Esophagus squamous epithelium (tissue), 5 donors: ENCODE measurements at places on chromosomes 12 and 14.

DNA sequence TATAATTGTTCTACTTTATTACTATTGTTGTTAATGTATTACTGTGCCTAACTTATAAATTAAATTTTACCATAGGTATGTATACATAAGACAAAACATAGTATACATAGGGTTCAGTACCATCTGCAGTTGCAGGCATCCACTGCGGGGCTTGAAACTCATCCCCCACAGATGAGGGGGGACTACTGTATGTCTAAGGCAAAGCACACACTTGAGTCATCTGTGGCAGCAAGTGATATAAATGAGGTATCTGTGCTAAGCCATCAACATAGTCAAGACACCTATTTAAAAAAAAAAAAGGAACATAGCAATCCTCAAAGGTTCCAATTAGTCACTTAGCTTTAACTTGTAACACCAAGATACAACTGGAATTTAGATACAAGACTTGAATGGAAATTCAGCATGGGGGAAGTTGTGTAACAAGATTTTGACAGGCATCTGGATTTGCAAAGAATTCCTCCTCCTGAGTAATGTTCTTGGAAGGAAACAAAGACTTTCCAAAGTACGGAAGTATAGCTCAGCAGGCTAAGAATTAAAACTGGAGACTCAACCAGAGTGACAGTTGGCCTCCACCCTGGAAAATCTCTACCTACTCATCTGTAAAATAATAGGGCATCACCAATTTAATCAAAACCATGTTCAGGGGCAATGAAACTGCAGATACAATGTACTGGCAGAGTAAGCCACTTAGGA, 14.9 kb downstream of the DCAF5 start:
- no peak for DNase-seq

DNA sequence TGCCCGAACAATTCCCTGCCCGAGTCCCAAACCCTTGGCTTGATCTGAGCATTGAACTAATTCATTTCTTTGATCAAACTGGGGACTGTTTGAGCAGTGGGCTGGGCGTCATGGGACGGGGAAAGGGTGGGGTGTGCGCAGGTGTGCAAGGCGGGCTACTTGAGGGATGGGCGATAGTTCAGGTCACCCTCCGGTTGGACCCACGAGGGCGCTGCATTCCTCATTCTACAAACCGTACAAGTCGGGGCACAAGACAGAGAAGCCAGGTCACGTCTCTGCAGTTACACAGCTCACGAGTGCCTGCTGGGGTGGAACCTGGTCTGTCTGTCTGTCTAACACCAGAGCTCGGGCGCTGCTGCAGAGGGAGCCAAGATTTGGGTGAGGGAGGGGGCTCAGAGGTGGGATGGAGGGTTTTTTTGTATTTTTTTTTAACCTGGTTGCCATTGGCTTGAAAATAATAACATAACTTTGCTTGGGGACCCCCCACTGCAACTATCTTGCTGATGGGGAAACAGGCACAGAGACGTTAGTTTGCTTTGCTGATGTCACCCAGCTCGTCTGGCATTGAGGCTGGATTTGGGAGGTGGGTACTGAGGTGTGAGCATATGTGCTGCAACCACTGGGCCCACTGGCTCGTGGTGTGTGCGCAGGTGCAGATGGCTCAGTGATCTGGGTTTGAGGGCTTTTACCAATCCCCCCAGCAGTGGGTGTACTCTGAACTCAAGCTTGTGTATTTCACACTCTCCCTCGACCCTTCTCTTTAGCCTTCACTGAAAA, 7.6 kb upstream of the RTL1 start:
- DNase-seq = no peak

GRCh38 chr12:83027021-83027723, 340.5 kb downstream of the TMTC2 start:
- no peak for DNase-seq

GRCh38 chr12:93043192-93043876, 114.2 kb upstream of the EEA1 start:
- DNase-seq = no peak

- DNase-seq = no peak
Observed at GRCh38 chr12:60279221-60279620, 683.4 kb downstream of the SLC16A7 start.

DNA sequence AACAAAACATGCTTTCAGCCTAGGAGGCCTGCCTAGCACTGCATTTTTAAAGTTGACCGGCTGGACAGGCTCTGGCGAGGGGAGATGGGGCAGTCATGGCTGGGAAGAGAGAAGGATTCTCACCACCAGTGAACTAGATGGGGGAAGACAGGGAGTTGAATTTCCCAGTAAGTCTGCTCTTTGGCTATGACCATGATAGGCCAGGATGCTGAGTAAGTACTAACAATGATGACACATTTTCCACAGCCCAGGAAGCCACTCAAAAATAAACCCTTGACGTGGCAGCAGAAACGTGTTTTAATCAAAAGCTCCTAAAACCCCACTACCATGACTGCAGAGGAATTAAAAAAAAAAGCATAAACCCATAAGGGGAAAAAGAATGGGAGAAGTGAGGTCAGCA, 19.0 kb downstream of the KCTD10 start:
- no peak for DNase-seq

DNA sequence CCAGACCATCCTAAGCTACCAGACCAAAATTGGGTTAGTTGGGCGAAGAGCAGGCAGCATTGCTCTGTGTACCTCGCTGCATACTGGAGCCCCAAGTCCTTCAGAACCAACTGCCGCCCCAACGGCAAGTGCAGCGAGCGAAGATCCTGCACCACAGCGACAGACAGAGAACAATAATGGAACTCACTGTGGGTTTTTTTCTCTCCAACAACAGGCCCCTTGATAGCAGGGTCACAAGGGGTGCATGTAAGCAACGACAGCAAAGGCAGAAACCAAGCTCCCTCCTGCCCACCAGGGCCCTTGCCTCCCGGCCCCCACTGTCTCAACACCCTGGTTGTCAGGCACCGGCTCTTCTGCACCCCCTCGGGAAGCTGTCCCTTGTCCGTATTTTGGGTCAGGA, 39.0 kb downstream of the RNF34 start:
- DNase-seq = no peak

GRCh38 chr14:86915406-86915805, 1077.6 kb downstream of the GALC start:
- DNase-seq = no peak

DNA sequence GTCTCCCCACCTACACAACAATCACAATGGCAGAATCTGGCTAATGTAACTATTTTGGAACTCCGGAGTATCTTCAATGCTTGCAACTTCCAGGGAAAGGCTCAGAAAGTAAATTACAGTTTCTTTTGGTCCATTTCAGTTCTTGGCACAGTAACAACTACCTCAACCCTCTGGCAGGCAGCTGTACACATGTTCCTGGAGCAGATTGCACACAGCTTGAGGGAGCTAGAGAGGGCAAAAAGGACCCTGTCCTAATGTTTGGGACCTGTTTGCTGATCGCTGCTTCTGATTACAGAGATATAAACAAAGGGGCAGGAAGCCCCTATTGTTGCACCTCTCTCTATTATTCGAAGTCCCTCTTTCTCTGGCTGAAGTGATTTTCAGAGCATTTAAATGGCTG, 35.2 kb upstream of the SLC38A1 start:
- DNase-seq = no peak

DNA sequence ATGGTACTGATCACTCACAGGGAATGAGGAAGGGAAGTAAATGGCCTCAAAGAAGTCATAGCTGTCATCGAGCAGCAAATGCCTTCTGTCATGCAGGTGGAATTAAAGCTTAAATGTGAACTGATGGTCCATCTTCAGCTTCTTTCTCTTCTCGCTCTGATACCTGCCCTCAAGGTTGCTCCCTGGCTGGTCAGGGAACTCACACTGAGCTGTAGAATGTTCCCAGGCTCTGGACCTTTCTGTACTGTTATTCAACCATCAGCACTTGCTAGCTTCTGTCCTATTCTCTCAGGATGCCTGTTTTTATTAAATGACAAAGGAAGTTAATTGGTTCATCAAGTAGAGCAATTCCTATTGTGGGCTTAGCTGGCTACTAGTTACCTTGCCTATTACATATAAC, 463.8 kb downstream of the APAF1 start:
- DNase-seq = no peak

- no peak for DNase-seq
Observed at GRCh38 chr12:1706632-1706980, 15.7 kb downstream of the ADIPOR2 start.

DNA sequence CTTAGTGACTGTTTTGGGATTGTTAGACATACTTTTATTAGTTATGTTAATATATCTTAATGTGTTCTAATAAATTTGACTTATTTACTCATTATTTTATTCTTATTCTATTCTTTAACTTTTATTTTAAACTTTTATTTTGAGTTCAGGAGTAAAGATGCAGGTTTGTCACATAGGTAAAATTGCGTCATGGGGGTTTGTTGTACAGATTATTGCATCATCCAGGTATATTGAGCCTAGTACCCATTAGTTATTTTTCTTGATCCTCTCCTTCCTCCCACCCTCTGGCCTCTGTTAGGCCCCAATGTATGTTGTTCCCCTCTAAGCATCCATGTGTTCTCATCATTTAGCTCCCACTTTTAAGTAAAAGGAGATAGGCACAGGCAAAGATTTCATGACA, 495.5 kb downstream of the MDGA2 start:
- no peak for DNase-seq

- no peak for DNase-seq
Observed at GRCh38 chr14:59688224-59689170, 111.9 kb upstream of the CCDC175 start.

DNA sequence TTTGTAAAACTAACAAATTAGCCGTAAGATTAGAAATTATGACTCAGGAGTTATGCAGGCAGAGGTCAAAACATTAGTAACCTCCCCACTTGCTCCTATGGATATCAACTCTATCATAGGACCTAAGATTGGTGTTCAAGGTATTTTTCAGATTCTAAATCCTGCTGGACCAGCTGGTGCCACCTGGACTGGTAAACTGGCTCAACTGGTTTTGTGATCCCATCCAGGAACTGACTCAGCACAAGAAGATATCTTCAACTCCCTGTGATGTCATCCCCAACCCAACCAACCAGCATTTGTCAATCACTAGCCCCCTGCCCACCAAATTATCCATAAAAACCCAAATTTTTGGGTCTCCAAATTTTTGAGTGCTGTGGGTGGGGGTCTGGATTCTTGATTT, 98.1 kb upstream of the OR4E1 start:
- no peak for DNase-seq

- DNase-seq = no peak
Observed at GRCh38 chr12:65653946-65654629, 170.2 kb upstream of the HMGA2 start.

DNA sequence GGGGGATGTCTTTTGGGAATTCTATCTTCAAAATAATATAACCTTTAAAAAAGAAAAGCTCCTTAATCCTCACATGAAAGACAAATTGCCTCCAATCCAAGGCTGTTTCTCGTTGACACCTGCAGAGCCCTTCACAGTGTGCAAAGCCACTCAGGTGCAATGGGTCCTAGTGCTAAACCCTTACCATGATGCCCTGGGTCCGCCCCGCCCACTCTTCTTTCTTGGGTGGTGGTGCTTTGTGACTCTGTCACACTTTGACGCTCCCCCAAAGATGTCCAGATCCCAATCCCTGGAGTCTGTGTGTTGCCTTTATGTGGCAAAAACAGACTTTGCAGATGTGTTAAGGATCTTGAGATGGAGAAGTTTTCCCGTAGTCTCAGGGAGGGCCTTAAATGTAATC, 29.7 kb downstream of the CLMN start:
- no peak for DNase-seq

GRCh38 chr12:107017042-107017441, 30.1 kb upstream of the MTERF2 start:
- DNase-seq = no peak

DNA sequence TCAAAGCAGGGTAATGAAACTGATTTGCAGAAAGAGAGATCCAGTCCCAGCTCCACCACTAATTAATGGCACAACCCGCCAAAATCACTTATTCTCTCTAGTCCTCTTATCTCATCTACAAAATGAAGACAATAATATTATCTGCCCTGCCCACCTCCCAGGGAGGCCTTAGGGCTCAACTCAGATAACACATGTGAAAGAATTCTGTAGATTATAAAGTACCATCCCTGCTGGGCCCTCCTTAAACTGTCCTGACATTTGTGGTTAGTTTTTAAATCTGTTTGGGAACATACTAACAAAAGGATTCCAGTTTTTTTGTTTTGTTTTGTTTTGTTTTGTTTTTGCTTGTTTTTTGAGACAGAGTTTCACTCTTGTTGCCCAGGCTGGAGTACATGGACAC, 7.3 kb downstream of the POMT2 start:
- DNase-seq = no peak

DNA sequence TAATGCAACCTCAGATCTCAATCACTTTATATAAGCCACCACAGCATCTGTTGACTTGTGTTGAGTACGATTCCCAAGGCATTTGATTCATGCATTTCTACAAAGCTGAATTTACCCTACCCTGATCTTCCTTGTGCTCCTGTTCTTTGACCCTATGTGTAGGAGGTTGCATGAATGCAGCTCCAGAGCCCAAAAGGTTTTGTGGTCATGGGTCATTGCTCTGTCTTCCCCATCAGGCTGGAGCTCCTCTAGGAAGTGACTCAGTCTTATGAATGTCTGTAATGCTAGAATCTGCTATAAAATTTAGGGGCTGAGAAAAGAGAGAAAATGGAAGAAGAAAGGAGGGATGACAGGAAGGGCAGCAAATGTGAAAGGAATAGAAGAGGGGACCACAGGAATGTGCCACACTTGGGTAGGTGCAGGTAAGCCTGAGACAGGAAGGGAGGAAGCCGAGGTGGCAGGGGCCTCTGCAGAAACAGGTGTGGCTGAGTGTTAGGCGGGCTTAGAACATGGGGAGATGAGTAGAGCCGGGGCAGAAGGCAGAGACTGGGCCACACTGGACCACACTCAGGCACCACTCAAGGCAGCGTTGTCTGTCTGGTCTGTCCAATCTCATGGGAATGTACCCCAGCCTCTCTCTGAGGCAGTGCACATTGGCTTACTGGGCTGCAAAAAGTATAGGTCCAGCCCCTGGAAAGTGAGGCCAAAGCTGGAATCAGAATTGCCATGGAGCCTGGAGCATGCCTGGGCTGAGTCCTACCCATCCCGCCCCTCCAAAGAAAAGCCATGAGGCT, 334.1 kb downstream of the BCL11B start:
- no peak for DNase-seq

DNA sequence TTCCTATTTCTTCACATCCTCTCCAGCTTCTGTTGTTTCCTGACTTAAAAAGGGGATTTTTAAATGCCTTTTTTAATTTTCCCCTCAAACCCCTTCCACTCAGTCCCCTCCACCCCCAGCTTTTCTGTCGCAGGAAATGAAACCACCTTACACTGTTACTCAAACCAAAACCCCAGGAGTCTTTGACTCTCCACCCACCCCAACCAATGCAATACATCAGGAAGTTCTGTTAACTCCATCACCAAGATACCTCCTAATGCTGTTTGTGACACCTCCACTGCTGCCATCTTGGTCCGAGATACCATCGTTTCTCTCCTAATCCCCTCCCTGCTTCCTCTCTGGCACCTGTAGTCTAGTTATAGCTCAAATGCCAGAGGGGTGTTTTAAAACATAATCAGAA, 25.4 kb upstream of the CPM start:
- no peak for DNase-seq

DNA sequence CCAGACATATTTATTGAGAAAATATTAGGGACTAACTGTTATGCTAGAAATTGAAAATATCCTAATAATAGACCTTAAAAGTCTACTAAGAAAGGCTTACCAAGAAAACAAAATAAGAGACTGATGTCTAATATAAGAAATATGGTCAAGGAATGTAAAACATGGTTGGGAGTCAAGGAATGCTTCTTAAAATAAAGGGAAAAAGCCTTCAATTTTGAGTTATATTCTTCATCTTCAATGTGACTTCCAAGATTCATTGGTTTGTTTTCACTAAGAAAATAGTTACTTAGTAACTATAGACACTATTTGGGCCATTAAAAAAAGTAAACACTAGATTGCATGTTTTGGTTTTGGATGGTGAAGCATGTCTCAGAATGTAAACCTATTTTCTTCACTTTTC, 88.1 kb upstream of the ETV6 start:
- DNase-seq = no peak
